LoVo (cell line): ENCODE measurements at places on chromosomes 2 and 18.

- DNase-seq, result no peak
Measured at GRCh38 chr2:134149904-134150303, 104.0 kb upstream of the MGAT5 start.

GRCh38 chr18:63545000-63545399, 2.8 kb downstream of the SERPINB12 start:
- DNase-seq, result no peak

DNA sequence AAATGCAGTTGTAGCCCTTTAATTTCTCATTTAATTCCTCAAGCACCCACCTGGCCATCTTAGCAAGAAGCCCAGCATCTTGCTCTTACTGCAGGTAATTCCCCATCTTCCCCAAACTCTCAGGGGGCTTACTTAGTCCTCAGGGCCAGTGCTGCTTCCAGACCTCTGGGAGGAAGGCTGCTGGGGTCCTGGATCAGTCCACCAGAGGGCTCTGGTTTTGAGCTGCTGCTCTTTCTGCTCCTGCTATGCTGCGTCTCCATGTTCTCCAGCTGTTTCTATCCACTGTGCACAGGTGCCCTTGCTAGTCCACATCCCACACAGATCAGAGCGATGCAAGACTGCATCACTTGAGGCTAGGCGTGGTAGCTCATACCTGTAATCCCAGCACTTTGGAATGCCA, 34.5 kb upstream of the TMEM87B start:
- no peak for DNase-seq

GRCh38 chr2:182165202-182165601, 179.5 kb downstream of the PPP1R1C start:
- DNase-seq, result no peak

DNA sequence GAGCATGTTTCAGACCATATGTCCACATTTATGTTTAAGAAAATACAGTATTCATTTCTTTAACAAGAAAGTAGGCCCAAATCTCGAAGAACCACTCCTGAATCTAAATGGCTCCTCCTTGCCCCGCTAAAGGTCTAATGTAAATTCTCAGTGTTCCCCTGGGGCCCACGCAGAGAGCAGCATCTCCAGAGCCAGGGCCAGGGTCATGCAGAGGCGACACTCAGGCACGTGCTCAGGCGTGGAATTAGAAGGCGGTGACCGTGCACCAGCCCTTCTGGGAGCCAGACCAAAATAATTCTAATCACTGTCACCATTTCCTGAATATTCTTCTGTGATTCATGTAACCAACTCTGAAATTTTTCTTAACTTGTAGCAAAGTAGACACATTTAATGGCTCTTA, 68.3 kb upstream of the MYT1L start:
- no peak for DNase-seq

- no peak for DNase-seq
Measured at GRCh38 chr2:122061831-122062230, 306.4 kb downstream of the TSN start.

GRCh38 chr2:237878-238277, 26.0 kb downstream of the SH3YL1 start:
- DNase-seq, result no peak

DNA sequence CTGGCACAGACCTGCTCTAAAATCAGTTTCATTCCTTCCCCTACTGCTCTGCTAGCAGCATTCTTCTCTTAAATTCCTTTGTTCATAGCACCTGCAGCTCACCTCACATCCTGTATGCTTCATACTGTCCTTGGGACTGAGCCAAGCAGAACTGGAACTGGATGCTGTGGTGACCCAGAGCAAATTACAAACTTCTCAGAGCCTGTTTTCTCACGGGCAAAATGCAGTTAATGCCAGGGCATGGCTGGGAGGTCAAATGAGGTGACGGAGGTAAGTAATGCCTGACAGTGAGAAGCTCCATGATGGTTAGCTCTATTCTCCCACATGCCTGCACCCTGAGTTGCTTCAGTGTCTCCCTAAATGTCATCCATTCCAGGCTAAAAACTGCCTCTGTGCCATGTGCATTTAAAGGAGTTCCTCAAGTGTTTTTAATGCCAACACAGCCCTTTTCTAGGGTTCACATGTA, 29.7 kb downstream of the C2orf42 start:
- no peak for DNase-seq

- DNase-seq, result no peak
Measured at GRCh38 chr2:198322275-198322674, 517.9 kb downstream of the PLCL1 start.

DNA sequence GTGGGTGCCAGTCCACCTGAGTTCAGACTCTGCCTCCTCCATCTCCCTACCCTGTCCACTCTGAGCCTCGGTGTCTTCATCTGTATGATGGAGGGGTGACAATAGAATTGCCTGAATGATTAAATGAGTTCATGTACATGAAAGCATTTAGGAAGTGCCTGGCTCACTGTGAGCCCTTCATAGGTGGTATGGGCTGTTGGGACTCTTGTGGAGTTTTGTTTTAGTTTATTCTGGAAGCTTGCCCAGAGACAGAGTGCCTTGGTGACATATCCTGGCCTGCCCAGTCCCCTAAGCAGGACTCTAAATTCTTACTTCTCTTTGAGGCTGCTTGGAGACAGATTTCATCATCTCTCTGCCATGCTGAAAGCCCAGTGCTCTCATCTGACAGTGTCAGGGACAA, 24.5 kb upstream of the GIGYF2 start:
- DNase-seq, result no peak

DNA sequence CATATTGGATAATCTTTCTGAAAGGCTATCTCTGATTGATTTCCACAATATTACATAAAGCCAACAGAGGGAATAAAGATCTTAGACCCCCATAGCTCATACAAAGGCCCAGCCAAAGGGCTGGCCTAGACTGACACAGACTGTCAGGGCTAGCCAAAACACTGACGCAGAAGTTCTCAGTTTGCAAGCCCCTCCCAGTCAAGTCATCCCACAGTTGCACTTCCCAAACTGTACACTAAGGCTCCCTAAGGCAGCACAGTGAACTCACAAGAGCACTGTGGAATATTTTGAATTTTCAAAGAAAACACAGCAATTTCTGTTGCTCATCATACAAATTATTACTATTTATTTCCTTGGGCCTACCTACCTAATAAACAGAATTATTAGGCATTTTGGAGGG, 244.9 kb downstream of the SP3 start:
- DNase-seq, result no peak

- no peak for DNase-seq
Measured at GRCh38 chr2:72946466-72946865, 29.1 kb downstream of the EMX1 start.

- DNase-seq, result no peak
Measured at GRCh38 chr2:28616396-28616999, 120.6 kb downstream of the PLB1 start.

GRCh38 chr2:42961961-42962360, 169.6 kb upstream of the HAAO start:
- no peak for DNase-seq

DNA sequence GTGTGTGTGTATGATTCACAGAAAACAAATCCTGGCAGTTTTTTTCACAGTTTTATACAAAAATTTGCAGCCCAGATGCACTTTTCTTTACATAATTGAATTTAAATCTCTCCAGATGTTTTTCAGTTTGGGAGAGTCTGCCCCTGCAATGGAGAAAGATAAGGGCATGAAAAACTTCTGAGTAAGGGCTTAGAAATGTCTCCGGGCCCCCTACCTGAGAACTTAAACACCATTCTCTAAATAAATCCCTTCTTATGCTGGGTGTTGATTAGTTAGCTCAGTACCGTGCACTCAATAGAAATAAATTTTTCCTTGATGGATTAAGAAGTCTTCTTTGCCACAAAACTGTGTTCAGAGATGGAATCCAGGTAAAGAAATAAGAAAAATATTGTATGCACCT, 64.5 kb downstream of the DPP4 start:
- DNase-seq, result no peak

GRCh38 chr2:174180726-174181236, 67.6 kb downstream of the OLA1 start:
- DNase-seq, result no peak

DNA sequence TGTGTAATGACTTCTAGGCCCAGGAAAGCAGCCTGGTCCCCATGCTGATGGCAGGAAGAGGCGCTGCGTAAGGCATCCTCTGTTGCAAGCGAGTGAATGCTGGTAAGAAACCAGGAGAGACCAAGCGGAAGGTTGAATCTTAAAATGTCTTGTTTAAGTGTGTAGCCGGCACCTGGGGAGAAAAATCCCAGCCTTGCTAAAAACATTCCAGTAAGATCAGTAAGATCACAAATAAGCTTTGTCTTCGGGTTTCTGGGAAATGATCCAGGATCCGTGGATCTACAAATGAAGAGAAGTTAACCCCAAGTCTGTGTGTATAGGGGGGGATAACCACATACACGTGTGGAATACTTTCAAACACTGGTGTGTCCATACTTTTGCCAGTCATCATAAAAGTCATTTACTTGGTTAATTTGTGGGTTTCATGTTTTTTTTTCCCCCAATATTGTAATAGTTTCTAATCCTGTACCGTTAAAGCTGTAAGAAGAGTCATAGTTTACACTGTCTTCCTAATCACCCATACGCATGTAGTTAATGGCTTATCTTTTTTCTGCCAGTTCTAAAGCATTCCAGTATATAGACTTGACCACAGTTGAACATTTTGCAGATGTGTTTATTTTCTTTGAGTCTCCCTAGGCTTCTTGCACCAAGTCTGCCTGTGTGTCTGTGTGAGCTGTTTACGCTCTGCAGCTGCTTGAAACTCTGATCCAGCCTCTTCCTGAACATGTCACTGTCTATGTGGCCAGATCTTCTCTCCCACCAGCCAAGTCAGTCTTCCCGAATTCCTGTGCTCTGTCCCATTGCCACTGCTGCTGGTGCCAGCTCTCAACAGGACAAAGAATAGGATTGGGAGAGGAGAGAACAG, 135.9 kb upstream of the ARL4C start:
- no peak for DNase-seq

DNA sequence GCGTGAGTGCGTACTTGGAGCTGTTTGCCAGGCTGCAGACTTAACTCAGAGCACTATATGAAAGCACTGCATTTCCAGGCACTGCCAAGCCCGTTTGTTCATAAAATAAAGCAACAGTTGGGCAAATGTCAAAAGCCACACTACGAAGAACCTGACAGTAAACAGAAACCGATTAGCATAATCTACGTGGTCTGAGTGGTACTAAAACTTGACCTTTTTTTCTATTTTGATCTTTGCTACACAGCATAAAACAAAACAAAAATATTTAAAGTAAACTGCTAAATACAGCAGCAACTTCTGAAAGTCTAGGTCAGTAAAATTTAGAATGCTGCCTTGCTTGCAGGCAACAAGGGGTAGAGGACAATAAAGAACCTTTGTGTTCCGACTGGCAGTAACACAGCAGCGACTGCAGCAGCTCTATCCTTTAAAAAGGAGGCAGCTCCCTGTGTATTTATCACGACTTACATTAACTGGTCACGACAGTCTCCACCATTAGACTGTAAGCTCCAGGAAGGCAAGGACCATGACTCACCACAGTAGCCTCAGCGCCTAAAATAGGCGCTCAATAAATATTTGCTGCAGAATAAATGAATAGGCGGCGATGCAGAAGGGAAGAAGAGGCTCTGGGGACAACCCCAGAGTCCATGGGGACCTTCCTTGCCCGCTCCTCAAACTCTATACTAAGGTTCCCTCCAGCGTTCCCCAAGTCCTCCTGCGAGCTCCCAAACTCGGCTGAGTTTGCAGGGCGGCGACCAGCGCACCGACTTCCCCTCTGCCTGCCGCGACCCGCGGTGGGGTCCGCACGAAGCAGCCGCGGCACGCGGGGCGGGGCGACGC, 902 bp downstream of the SS18 start:
- peak; percentile 14 for DNase-seq
